ENCODE measurements at places on chromosomes 3 and 15.

DNA sequence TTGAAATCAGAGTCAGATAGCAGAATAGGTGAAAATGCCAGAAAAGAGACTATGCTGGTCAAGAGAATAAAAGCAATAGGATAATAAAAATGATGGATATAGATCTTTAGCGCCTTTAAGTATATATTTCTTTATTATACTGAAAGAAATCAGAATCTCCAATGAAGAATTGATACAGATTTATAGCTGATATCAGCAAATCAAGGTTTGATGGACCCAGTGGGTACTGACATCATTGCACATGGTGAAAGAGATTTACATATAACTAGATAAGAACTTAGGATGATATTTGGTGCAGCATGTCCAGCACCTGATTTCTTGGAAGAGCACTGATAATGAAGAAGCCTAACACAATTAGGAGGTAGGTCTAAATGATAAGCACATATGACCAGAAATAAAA lies 18.2 kb downstream of the CADM2 start:
- no peak for DNase-seq

DNA sequence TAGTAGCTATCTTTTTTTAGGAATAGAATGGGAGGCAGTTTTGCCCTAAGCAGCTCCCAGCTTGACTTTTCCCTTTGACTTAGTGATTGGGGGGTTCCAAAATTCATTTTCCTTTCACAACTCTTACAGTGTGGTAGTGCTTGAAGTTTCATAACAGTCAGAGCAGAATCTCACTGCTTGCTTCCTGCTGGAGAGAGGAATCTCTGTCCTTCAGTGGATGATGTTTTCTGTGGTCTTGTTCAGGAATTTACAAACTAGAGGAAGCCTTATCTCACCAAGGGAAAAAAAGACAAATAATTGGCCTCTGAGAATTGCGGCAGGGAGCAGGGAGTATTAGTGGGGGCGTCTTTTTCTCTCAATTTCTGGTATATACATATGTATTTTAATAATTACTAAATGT lies 326.6 kb upstream of the C2CD4B start:
- no peak for DNase-seq

DNA sequence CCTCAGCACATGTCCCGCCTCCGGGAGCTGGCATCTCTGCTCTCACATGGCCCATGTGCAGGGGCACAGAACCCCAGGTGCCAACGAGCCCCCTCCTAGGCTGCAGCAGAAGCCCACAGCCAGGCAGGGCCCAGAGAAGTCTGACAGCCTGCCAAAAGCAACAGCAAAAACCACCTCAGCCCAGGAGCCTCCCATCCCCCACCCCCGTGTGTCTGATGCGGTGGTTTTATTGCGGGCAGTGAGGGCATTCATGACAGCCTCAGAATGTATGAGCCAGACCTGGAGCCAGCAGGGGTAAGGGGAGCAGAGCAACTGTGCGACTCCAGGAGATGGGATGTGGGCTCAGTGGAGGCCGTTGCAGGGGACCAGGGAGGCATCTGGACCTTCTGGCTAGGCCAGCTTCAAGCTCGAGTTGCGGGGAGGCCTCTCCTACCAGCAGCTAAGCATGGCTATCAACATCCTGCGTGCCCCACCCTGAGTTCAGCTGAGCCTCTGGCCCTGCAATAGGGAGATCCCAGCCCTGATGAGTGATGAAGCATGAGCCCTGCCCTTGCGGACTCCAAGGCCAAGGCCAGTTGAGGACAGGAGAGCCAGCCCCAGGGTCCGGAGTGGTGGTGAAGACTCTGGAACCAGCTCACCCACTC lies 52.5 kb downstream of the CYP11A1 start:
- DNase-seq, result peak; percentile 80

- DNase-seq, result no peak
Observed at GRCh38 chr15:26721232-26721967, 51.5 kb downstream of the GABRB3 start.

DNA sequence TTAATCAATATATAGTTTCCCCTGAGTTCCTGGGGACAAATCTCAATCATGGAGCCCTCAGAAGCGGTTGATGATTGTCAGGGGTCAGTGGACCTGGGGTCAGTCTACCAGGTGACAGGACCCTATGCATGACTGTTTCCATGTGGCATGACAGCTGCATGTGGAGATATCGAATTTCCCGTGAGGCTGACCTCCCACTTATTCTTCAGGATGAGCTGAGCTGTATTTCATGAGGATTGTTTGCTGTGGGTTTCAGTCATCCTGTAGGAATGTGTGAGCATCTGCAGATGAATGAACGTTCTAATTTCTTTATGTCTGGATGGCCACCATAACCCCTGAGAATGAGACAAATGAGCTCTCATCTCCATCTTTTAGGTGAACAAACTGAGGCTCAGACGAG lies 93.0 kb upstream of the HES1 start:
- peak; percentile 74 for DNase-seq

DNA sequence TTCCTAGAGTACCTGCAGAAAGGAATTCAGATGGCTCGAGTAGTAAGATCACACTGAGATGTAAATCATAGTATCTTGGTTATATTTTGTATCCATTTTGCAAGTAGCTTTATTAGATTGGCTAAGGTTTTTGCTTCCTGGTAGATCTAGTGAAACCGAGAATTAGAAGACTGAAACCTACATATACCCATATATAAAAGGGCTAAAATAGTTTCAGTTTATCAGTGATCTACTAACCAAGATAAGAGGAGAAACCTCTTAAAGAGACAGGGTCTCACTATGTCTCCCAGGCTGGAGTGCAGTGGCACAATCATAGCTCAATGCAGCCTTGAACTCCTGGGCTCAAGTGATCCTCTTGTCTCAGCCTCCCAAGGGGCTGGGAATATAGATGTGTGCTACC lies 135.3 kb downstream of the PCCB start:
- DNase-seq, result no peak

Data from SW480 (cell line).